Activated T-helper 1 cell treated with Interleukin-2 at 50 U/mL for 16 hours (primary cell): ENCODE measurements at places on chromosomes 3 and 15.

GRCh38 chr15:26771578-26772153, 1.2 kb downstream of the GABRB3 start:
- DNase-seq = no peak

DNA sequence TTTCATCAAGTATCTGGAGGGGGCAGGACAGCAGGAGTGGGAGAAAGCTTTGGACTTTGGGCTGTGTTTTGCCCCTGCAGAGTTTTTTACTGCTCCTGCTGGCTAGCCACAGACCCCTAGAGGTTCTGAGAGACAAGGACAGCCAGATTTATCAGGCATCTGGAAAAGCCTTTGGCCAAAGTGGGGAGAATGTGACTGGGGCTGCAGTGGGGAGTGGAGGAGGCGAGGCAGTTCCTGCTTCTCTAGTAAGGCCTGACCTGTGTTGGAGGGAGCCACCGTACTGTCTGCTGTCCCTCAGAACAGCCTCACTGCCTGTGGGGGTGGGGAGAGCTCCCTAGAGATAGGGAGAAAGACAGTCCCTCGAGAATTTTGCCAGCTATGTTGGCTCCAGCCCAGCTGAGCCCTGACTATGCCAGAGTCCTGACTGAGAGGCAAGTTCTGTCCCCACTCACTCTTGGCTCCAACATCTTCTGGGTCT, 2.2 kb downstream of the ALPK3 start:
- no peak for DNase-seq

- DNase-seq = no peak
These were observed 279.3 kb downstream of the IGSF11 start for GRCh38 chr3:118755253-118755801.

- DNase-seq = no peak
These were observed 1765.0 kb downstream of the OTOL1 start for GRCh38 chr3:163261618-163262017.

DNA sequence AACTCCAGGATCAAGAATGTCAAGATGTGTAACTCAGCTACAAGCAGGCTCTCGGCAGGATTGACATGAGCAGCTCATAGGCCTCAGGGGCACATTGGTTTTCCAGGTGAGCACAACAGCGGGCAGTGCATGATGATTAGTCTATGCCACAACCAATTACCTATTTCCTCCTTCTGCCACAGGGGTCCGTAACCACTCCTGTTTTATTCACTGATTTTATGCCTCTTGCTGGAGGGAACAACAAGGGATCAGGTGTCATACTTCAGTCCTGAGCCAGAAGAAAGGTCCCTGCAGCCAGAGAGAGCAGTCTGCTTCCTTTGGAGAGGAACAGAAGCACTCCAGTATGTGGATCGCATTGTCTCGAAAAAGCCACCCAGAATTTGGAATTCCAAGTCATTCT, 35.1 kb upstream of the PTPRG start:
- DNase-seq = no peak

DNA sequence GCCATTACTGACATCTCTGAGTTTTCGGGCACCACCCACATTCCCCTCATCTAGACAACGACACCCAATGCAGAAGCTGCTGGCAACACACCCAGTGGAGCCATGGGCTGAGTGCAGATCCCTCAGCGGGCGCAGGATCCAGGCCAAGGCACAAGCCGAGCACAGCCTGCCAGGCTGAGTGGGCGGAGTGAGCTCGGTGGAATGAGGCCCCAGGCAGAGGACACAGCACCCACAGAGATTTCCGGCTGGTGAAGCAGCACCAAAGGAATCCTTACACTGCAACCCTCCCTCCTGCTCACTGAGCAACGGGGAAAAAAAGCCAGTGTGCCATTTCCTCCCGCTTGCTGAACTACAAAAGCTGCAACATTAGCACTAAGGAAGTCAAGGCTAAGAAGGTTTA, 34.3 kb downstream of the ZMAT3 start:
- peak; percentile 46 for DNase-seq

DNA sequence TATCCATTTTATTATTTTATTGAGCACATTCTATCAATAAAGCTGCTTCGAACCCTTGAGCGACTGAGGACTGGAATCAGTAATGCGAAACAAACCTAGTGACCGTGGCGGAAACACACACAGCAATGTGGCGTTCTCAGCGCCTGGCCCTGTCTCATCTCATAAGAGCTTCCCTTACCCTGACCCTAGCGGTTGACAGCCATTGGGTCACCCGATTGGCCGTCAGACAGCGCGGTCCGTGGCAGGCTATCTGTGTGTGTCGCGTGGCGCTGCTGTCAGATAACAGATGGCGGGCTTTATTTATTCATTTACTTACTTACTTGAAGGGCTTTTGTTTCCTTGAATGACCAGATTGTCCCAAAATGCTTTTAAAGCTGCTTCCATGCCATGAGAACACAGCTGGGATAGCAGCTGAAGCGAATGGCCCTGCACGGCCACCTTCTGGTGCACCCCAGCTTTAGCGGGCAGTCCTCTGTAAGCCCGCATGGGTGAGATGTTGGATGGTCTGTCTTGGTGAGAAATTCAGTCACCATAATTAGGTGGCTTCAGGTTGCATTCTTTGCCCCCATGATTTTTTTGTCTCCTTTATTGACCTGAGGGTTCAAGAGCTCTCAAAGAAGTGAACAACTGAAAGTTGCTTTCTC, 215.5 kb upstream of the BHLHE40 start:
- no peak for DNase-seq

GRCh38 chr15:81016489-81017068, 15.9 kb downstream of the TLNRD1 start:
- DNase-seq = no peak

- DNase-seq = no peak
These were observed 1.0 kb upstream of the IGF2BP2 start for GRCh38 chr3:185825639-185826481.

- DNase-seq = no peak
These were observed 39.9 kb downstream of the SMAD3 start for GRCh38 chr15:67105065-67105951.

- DNase-seq = no peak
These were observed 331.4 kb upstream of the WNT5A start for GRCh38 chr3:55818485-55818884.

GRCh38 chr3:56593455-56594158, 36.6 kb downstream of the CCDC66 start:
- DNase-seq = peak; percentile 35

GRCh38 chr15:47586653-47587224, 130.6 kb upstream of the SEMA6D start:
- no peak for DNase-seq

GRCh38 chr3:45558431-45558830, 36.1 kb upstream of the LIMD1 start:
- no peak for DNase-seq

- no peak for DNase-seq
These were observed 131.8 kb downstream of the TPRG1 start for GRCh38 chr3:189303584-189303983.

- DNase-seq = no peak
These were observed 16.7 kb upstream of the ISLR start for GRCh38 chr15:74156678-74157411.

DNA sequence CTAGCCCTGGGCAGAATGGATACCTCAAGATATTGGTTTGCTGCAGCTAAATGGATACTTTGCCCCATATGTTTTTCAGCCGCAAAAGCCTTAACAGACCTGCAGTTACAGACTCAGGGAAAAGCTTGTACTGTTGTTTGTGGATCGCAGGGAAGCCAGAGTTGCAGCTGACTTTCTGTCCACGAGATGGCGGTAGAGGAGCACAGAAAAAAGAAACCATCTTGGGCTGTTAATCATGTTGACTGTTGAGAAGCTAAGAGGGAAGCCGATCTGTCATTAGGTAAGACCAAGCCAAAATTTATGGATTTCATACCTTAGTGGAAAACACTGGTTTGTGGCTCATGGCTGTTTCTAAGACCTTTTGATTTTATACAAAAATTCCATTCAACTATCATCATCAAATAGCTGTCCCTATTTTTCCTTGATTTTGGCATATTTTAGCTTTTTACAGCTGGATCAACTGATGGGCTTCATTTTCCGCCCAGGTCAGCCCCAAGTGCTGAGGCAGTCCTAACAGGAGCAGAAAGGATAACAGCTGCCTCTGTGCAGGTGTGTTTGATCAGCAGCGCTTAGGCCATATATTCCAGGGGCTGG, 205.7 kb upstream of the ZPLD1 start:
- peak; percentile 54 for DNase-seq

DNA sequence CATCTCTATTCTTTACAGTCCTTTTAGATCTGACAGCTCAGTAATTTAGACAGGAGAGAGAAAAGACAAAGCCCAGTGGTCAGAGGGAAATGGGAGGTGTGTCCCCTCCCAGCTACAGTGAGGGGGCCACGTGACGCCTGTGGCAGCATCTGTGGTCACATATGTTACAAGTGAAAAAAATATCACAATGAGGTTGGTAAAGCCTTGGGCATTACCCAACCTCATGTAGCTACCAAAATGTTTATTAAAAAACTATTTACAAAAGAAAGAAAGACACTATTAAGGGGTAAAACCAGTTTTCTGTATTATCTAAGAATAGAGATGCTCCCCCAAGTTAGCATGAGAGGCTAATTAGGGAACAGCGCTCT, 42.9 kb upstream of the PLCL2 start:
- peak; percentile 23 for DNase-seq

DNA sequence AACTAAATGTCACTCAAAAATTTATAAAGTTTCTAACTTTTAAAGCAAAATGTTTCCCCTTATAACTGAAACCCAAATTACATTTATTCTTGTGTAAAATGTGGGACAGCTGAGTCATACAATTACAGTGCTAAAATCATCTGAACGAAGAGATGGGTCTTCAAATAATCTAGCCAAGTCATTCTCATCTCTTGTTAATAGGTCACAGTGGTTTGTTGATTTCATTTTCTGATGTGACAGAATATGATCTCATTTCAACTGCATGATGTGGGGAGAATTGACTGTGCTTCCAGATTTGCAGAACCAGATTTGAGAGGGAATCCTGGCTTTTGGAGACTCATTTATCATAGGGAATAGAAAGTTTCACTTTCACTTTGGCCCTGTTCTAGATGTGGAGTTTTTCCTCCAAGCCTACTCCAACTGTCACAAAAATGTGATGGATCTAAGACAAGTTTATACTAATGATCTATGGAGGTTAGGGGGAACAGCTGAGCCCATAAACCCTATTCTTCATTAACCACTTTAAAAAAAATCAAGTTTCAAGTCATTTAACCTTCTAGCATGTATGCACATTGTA, 685.0 kb downstream of the PDCD6IP start:
- no peak for DNase-seq

DNA sequence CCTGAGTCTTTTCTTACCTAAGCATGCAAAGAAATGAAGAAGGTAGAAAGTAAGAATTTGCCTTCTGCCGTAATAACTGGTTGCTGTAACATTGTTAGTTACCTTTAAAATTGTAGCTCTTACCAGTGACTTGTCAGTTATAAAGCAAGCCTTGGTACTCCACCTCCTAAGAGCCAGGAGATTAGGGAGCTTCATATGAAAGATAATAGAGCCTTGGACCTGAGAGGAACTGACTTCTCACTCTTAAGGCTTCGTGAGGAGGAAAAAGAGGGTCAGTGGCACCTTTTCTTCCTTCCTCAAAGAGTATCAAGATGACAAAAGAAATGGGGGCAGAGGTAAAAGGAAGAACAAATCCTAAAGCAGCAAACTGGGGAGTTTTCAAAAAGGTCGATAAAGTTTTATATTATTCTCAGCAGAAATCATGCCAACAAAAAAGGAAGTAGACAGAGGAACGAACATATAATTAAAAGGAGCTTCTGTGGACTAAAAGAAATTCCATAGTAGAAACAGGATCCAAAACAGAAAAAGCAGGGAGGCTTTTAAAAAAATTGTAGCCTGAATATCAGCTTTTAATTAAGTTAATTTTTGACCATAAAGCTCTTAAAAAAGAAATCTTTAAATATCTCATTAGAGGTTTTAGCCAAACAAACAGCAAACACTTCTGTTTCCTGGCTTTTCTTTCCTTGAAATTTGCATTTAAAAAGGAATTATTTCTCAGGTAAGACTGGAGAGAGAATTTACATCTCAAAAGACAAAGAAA, 847.1 kb upstream of the ALCAM start:
- DNase-seq = no peak

GRCh38 chr15:40344217-40344616, 3.5 kb upstream of the CCDC9B start:
- DNase-seq = no peak

- DNase-seq = no peak
These were observed 13.9 kb upstream of the VGLL3 start for GRCh38 chr3:87004883-87005282.

DNA sequence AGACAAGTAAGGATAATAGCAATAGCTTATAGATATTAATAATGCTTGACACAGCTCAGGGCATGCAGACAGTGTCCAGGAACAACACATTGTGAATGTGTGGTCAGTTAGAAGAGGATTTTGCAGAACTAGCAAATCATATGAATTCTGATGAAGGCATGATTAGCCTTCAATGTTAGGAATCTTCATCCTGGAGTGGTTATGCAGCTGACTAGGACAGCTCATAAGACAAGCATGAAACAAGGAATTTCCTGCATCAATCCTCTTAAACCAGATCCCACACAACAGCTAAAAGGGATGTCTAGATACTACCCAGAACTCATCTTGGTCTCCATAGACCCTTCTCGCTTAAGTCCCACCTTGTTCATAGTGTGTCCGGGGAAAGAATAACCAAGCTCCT, 499.0 kb upstream of the ATP11B start:
- DNase-seq = no peak

- DNase-seq = no peak
These were observed 124.2 kb upstream of the SMAD3 start for GRCh38 chr15:66941108-66941711.

DNA sequence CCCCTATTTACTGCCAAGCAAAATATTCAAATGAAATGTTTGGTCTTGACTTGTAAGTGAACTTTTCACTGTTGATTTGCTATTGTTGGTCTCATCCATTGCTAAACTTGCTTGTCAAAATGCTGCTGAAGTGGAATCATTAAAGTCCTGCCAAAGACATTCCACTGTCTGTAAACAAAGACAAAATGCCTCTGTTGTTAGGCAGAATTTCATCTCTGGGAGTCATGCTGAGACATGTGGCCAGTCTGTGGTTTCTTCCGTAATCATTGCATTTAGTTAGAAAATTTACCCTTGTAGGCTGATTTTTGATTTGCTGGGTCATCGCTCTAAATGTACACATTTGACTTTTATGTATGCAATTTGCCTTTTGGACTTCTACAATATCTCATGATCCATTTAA, 577.7 kb downstream of the MECOM start:
- DNase-seq = no peak

GRCh38 chr3:55792009-55792408, 304.9 kb upstream of the WNT5A start:
- no peak for DNase-seq

DNA sequence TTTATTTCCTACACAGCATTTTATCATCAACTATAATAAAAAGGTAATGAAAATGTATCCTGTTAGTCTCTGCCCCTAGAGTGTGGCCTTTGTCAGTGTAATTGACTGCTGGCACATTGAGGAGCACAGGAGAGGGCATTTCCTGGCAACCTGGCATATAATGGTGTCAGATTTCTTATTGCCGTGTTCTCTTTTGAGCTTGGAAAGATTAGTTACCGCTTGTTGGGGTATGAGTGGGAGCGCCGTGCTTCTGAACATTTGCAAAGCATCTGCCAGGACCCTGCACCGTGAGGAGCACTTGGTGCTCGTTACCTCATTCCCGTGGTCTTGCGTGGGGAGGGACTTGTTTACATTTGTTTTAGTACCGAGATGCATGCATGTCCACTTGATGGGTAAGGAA, 124.4 kb downstream of the PTPRG start:
- no peak for DNase-seq
